ENCODE measurements at places on chromosomes 7 and 10.

DNA sequence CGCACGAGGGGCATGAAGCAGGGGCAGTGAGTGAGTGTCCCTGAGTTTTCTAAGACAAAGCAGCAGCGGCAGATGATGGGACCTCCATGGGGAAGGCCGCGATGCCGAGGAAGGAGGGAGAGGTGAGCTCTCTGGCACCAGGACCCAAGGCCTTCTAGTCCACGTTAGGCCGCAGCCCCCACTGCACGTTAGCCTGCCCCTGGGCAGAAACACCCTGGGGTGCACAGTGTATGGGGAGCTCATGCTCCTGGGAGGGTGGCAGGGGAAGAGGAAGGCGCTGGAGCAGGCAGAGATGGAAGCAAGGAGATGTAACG is 97.3 kb upstream of the IKZF1 start:
- DNase-seq, result no peak

DNA sequence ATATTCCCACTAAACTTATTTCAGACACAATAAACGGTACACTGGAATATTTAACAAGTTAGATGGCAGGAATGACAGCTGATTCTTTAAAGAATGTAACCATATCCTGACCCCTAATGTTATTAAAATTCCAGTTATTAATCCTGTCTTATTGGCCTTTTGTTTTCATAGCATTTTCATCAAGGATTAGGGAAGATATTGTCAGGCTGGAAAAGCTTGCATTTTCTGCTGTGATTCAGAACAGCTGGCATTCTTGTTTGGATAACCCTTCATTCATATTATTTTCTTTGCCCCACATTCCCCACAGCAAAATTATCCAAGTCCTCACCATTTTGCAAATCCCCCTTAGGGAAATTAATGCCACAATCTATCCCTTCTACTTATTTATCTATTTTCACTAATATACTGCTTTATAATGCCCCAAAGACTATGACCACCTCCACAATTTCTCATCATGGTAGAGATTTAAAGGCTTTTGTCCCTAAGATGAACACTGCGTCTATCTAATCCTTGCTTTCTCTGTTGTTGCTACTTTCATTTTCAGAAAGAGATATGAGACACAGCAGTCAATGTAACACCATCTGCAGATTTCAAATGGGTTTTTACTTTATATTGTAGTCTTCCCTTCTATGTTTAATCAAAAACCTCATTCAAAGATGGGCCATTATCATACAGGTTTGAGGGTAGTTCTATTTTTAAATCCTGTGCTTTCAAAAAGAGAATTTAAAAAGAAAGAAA is 475.1 kb downstream of the PARD3 start:
- DNase-seq, result no peak

DNA sequence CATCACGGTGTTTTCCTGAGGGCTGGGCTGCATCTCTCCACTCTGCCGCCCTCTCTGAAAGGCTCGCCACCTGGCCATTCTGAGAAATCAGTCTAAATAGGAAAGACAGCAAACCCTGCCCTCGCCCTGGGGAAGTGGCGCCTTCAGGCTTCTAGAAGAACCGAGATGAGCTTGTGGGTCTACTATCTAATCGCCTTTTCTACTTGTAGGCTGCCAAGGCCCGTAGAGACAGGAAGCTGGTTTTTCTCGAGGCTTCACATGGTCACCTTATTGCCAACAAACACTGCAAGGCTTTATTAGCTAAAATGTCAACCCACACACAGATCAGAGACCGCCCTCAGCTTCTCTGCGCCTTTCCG is 21.4 kb downstream of the LAT2 start:
- DNase-seq, result no peak

- DNase-seq, result no peak
Observed at GRCh38 chr7:85748861-85749260, 562.0 kb upstream of the SEMA3D start.

DNA sequence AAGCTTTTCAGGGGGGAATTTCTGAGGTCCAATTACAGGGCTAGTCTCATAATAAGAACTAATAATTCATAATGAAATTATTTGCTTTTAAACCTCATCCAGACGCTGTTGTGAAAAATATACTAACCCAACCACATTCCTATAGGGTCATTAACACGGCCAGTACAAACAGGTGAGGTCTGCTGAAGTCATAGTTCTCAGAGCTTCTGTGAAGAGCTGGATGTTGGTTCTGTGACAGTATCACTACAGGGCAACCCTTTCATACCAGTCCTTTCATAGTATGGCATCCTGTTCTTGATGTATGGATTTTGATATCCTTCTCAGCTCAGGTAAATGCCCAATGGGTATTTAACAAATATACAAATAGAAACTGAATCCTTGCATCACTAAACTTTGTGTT is 62.3 kb upstream of the FAM133B start:
- no peak for DNase-seq

- DNase-seq, result no peak
Observed at GRCh38 chr10:100894589-100895294, 18.0 kb upstream of the SLF2 start.

- DNase-seq, result peak; percentile 14
Observed at GRCh38 chr10:102152545-102152890, 329 bp downstream of the NOLC1 start.
